NCI-H146 (cell line): ENCODE measurements at places on chromosomes 16 and 17.
A peak's percentile ranks its signal among the peaks of the same experiment; 100 is the strongest.

GRCh38 chr17:64707050-64707591, 45.0 kb upstream of the SMURF2 start:
- DNase-seq: peak; percentile 21

GRCh38 chr17:73586921-73587602, 57.2 kb downstream of the SDK2 start:
- DNase-seq: peak; percentile 41

- DNase-seq: peak; percentile 55
Measured at GRCh38 chr16:67528870-67529581, 397 bp downstream of the RIPOR1 start.

GRCh38 chr16:62913924-62914323, 877.7 kb upstream of the CDH8 start:
- DNase-seq: no peak

DNA sequence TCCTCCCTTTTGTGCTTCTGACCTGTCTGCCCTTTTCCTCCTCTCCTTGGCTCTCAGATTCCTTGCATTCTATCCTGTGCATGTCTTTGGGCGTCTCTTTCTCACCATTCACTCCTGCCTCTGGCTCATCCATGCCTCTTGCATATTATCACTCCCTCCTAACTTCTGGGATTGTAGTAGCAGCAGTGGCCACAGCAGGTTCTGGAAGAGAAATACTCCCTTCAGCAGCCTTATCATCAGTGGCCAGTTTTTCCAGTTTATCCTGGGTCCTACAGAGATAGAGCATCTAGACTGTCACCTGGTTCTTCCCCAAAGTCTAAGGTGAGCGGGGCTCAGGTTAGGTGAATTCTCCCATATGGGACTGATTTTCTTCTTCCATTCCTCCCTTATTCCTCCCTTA, 354.0 kb upstream of the CCL2 start:
- no peak for DNase-seq

DNA sequence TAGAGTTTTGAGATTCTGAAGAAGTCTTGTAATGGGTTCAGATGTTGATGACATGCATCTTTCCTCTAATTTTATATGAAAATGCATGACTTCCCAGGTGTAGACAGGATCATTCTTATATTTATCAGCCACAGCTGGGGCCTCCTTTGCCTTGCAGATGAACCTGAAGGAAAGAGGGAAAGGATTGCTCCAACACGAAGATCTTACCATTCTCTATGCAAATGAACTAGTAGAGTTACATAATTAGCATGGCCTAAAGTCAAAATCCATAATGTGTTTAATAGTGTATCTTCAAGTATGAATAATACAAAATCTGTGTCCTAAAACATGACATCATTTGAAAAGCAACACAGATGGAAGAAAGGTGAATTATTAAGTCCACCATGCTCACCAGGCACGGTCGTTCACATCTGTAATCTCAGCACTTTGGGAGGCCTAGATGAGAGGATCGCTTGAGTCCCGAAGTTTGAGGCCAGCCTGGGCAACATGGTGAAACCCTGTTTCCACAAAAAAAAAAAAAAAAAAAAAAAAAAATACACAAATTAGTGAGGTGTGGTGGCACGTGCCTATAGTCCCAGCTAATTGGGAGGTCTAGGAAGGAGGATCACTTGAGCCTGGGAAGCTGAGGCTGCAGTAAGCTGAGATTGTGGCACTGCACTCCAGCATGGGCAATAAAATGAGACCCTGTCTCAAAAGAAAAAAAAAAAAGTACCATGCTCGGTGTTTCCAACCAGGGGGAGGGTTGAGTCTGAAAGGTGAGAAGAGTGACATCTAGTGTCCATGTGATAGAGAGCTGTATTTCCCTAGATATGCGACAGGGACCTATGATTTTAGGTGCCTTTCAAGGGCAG, 6.3 kb downstream of the VWA3A start:
- peak; percentile 75 for DNase-seq

- DNase-seq: no peak
Measured at GRCh38 chr17:39183045-39183444, 14.4 kb downstream of the CACNB1 start.

GRCh38 chr17:66337268-66337667, 34.9 kb downstream of the PRKCA start:
- no peak for DNase-seq

- DNase-seq: no peak
Measured at GRCh38 chr16:79800016-79800608, 199.6 kb upstream of the MAF start.

GRCh38 chr17:49022391-49022941, 25.3 kb downstream of the IGF2BP1 start:
- DNase-seq: no peak

DNA sequence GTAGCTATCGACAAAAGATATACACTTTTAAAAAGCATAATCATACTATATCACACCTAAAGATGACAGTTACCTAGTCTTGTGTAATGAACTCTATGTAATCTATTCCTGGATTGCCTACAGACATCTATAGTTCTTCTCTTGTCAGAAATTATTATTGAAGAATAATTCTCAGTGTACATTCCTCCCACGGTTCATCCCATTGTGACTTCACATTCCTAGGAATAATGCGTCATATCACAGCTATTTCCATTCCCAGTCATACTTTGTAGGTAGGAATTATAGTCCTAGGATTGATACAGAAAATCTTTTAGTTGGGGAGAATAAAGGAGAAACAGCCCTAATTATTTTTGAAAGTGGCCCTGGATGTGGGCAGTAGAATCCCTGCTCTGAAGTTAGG, 44.0 kb upstream of the ABCC11 start:
- DNase-seq: no peak

GRCh38 chr17:81902653-81903414, 796 bp downstream of the NPB start:
- DNase-seq: no peak

- no peak for DNase-seq
Measured at GRCh38 chr17:49455272-49455861, 39.7 kb upstream of the NGFR start.

DNA sequence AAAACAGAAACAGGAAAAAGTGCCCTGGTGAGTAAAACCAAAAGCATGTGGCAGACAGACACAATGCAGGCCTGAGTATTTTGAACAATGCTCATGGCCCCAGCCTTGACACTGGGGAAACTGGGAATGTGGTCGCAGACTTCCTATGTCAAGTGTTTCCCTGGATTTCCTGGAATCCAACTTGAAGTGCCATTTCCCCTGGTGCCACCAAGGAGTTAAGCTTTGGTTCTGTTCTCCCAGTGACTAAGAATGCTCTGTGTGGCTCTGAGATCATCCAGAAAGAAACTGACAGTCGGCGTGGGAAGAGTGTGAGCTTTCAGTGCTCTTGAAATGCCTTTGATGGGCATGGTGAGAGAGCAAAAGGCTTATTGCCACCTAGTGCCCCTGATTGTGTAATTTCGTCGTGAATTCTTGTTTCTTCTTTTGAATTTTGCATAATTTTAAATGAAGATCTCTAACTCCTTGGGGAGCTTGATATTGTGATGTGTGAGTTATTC, 96.0 kb downstream of the YPEL2 start:
- DNase-seq: no peak

DNA sequence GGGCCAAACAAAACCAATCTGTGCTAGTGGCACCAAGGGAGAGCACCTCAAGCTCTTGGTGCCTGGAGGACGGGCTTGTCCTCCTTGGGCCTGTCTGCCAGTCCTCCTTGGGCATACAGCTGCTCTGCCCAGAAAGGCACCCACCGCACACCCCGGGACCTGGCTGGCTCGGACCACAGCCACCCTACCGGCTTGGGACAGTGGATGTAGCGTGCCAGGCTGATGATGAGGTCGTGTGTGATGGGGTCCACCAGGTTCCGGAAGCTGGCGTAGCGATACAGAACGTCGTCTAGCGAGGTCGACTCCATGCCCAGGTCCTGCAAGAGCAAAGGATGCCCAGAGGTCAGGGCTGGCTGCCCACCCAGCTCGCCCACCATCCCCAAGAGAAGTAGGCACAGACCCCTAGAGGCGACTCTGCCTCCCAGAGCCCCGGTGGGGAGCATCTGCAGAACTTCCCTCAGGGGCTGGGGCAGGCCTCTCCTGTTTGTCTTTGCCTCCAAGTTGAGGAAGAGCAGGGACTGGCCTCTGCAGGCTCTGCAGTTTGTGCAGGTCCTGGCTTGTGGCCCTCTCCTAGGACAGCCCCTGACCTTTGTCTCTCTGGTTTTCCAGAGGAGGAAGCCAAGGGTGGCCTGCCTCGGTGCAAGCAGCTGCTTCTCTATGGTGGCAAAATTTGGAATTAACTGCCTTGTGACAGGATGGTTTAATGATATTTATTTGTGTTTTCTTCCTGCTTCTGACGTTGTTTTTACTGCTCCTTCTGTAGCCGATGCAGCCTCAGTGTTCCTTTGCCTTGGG, 29.7 kb downstream of the LRRC75A start:
- DNase-seq: no peak

GRCh38 chr17:21286066-21286770, 1.7 kb downstream of the MAP2K3 start:
- peak; percentile 89 for DNase-seq

DNA sequence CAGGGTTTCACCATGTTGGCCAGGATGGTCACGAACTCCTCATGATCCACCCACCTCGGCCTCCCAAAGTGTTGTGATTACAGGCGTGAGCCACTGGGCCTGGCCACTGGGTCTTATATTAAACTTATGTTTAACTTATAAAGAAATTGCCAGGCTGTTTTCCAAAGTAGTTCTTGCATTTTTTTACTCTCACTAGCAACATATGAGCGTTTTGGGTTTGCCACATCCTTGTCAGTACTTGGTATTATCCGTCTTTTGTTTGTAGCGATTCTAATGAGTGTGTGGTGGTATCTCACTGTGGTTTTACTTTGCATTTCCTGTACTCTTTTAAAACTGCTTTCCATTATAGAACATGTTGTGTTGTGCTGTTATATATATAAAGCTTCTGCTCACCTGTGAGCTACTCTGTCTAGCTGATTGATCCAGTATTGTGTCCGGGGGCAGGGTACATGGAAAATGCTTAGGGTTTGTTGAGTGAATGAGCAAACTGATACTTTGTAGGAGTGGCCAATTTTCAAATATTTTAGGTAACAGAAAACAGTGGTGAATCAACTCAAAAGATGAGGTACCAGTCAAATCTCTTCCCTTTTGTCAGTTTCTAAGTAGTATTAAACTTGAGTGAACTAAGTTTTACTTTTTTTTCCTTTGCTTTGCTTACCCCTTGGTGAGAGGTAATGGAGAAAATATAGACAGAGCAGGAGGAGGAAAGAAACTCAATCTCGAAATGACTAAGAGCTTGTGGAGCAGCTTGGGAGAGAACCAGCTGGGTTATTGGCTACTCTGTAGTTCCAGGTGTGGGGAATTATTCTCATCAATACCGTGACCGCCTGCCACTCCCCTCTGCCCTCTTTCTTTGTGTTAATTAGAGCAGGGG, 75.8 kb downstream of the PITPNC1 start:
- peak; percentile 76 for DNase-seq

DNA sequence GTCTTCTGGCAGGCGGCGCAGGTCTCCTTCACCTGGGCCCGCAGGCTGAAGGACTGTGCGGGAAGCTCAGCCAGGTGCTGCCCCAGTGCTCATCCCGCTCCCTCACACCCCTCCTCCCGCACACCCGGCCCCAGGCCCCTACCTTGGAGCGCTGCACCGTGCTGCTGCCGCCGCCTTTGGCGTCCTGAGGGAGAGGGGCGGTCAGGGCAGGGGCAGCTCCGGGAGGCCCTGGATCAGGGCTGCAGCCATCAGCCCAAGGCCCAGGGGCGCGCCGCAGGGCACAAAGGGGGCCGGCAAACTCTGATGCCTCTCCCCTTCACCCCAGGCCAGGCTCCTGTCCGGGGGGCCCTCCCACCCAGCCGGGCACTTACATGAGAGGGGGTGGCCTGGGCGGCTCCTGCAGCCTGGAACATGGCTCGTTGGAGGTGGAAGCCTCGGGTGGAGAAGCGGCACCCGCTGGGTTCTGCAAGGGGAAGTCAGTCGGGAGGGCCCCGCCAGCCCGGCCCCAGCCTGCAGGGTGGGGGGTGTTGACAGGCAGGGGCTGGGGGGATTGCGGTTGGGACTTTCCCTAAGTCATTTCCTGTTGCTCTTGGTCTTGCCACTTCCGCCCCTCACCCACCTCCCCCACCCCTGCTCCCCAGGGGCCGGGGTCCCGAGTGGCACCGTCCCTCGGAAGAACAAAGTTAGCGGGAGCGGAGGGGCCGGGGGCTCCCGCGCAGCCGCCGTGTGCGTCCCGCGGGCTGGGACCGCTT, 863 bp downstream of the LIMD2 start:
- no peak for DNase-seq

DNA sequence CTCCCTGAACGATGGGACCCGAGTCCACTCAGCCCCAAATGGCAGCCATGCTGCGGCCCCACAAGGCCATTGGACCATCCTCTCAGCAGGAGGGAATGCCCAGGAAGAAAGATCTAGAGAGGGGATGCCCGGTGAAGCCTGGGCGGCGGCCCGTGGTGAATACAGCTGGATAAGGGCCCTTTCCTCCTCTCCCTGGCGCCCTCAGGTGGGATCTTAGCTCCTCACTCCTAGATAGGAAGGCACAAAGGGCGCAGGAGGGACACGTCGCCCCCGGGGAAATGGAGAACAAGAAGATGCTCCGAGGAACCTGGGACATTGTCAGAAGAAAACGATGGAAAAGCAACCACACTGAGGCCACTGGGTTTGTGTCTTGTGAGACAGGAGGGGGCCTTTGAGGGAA, 2.5 kb downstream of the CD300C start:
- DNase-seq: no peak

DNA sequence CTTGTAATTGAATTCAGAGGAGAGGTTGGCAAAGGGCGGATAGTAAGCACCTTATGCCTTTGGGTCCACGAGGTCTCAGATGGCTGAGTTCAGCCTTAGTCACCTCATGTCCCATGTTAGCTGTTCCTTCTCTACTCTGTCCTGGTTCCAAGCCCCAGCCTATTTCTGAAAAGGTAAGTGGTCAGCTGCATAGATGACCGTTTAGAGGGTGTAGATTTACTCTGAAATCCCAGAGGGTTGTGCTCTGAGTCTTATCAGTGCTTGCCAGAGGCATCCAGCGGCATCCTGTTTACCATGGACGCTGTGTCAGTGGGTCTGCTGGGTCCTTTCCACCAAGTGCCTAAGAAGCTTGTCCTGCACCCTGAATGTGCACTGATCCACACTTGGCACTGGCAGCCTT, 1.9 kb downstream of the ZNF778 start:
- DNase-seq: no peak

DNA sequence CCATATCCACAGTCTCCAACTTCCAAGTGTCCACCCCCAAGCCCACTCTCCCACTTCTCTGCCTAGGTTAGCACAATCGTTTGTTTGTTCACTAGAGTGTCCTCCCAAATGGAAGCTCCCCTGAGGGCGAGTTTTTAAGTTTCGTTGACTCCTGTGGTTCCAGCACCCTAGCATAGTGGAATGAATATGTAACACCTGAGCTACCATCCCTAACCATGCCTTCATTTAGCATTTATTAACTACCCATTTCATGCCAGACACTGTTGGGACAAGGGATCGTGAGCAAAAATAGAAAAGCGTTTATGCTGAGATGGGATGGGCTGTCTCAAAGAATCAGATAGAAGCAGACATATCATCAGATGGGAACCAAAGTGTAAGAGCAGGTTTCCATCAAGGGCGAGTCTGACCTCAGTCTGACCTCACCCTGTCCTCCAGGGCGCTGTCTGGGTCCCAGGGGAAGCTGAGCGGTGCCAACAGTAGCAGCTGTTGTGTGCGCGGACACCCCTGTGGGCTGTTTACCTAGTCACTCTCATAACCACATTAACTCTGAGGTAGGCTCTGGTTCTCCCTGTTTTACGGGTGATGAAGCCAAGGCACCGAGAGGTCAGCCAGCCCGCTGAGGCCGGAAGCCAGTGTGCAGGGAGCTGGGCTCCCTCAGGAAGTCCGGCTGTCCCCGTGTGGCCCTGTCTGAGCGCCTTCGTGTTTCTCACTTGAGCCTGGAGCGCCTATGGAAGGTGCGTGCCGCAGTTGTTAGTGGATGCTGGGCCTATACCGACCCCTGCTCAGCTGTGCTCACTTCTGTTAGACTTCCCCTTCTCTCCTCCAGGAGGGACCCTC, 6.2 kb downstream of the CNP start:
- no peak for DNase-seq
